Common myeloid progenitor, CD34-positive (primary cell): ENCODE measurements at places on chromosomes 12 and 14.

GRCh38 chr12:70796989-70797388 is 123.5 kb downstream of the PTPRR start:
- no peak for DNase-seq

- DNase-seq, result no peak
These were observed 11.0 kb downstream of the TESPA1 start for GRCh38 chr12:54973556-54973955.

- no peak for DNase-seq
These were observed 101.0 kb downstream of the KLRB1 start for GRCh38 chr12:9506746-9507145.

GRCh38 chr14:89040080-89040459 is 215.6 kb downstream of the TTC8 start:
- no peak for DNase-seq

GRCh38 chr12:97681612-97682504 is 219.3 kb downstream of the RMST start:
- DNase-seq, result no peak

GRCh38 chr14:54338696-54339317 is 58.0 kb upstream of the CDKN3 start:
- no peak for DNase-seq

- no peak for DNase-seq
These were observed 2.1 kb upstream of the AKAP5 start for GRCh38 chr14:64463195-64463594.

- DNase-seq, result no peak
These were observed 86.8 kb downstream of the DERA start for GRCh38 chr12:15997910-15998309.

- peak; percentile 41 for DNase-seq
These were observed 798 bp downstream of the CELA1 start for GRCh38 chr12:51345681-51346080.

DNA sequence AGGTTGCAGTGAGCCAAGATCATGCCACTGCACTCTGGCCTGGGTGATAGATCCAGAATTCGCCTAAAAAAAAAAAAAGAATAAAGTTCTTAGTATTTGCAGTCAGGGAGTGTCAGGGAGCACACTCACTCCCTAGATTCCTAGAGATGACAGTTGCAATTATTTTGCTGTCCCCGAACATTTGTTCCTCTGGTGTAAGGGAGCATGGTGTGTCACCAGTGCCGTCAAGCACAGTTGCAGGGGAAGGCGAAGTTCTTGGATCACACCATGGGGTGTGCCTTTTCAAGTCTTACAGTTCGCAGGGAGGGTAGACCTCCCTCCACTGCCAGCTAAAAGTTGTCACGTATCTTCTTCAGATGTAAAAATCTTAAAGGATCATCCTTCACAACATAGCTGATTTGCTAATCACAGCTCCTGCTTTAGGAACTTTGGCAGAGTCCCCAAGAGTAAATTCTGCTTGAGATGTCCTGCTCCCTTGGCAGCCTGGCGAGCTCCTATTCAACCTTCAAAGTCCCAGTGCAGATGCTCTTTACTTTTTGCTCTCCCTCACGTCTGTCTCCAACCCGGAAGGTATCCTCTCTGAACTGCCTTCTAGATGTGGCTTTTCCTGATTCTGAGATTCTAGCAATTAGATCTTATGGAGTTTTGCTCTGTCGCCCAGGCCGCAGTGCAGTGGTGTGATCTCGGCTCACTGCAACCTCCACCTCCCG is 11.3 kb downstream of the ACACB start:
- DNase-seq, result no peak

- DNase-seq, result no peak
These were observed 148.0 kb upstream of the PDE3A start for GRCh38 chr12:20220339-20220738.

GRCh38 chr12:123488539-123489230 is 30.7 kb downstream of the SNRNP35 start:
- DNase-seq, result no peak

- no peak for DNase-seq
These were observed 234.9 kb downstream of the FLRT2 start for GRCh38 chr14:85764822-85765221.

DNA sequence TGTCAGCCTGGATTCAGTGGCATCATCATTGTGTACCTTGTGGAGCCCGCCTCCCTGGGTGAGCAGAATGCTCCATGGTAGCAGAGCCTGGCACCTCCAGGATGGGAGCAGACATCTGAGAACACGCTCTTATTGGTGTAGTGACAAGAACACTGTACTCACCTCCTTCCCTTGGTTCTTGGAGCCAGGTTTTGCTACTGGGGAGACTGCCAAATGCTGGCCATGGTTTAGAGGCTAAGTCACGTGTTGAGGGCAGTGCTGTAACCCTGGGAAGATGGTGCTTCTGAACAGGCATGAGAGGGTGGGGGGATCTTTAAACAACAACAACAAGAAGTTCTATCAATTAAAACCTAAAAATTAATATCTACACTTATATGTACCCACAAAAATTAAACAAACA is 47.6 kb upstream of the ASPG start:
- no peak for DNase-seq

- DNase-seq, result no peak
These were observed 9.0 kb upstream of the IQSEC3 start for GRCh38 chr12:57539-57938.
